GM19239 (cell line): ENCODE measurements at places on chromosomes 1 and 21.
A peak's percentile ranks its signal among the peaks of the same experiment; 100 is the strongest.

DNA sequence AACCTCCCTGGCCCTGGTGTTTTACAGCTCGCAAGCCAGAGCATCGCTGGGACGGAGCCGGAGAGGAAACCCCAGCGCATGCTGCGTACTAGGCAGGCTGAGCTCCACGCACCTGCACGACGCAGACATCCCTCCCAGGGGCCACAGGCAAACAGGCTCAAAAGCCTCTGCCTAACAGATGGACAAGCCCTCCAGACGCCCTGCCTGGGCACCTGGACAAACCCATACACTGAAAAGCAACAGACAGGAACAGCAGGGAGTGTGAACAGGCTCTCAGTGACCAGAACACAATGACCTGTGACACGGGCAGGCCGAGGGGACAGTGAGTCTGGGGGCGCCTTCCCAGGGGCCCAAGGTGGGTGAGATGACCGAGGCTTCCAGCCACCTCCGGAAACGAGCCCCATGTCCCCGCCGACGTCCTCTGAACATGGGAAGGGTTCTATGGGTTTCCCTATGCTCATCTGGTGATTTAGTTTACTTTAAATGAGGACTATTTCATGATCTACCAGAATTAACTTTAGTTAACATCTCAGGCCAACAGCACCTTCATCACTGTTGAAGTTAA lies 40.3 kb downstream of the NPHP4 start:
- DNase-seq: no peak

DNA sequence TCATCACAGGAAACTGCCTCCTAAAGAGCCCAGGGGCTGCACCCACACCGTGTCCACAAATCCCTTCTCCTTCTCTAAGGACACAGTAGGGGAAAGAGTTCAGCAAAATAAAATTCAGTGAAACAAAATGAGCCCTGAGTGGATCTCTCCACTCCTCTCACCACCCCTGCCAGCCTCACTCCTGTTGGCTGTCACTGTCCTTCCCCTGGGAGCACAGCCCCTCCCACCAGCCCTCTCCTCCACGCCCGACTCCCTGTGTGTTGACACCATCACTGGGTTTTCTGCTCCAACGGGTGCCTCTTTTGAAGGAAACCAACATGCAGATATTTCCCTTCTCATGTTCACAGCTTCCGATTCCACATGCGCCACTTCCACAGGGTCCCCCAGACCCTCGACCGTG lies 356.2 kb downstream of the AJAP1 start:
- DNase-seq: no peak

GRCh38 chr1:199612976-199613774 lies 414.3 kb upstream of the NR5A2 start:
- no peak for DNase-seq

DNA sequence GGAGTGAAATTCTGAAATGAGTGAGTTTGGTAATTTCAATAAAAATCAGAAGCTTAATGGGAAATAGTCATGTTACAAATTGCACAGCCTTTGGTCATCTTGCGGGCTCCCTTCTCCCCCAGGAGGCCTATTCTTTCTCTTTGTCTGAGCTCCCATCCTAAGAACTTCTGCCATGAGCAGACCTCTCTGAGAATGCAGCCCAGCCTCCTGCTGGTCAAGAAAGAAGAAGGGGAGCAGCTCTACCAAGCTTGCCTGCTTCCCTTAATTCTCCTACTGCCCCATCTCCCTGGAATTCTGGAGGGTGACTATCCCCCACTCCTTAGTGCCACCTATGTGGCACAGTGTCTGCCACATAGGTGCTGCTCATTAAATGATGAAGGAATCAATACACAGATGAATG lies 300.7 kb upstream of the DAB1 start:
- no peak for DNase-seq

GRCh38 chr1:24506691-24507381 lies 4.2 kb downstream of the RCAN3 start:
- DNase-seq: no peak

GRCh38 chr1:159921251-159921650 lies 4.1 kb downstream of the TAGLN2 start:
- no peak for DNase-seq

DNA sequence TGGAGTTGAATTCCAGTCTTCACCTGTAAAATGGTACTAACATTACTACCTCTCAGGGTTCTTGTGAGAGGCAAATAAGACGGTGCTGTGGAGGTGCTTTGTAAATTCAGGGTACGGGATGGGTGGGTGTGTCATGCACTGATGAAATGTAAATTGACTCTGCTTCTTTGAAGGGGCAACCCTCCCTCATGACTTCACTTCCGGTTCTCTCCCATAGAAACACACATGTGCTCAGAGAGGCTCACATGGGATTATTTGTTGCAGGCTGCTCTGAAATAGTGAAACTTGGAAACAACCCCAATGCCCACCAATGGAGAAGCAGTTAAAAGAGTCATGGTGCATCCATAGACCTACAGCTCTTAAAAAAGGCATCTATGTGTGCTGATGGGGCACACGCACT lies 44.9 kb upstream of the SCMH1 start:
- DNase-seq: no peak

DNA sequence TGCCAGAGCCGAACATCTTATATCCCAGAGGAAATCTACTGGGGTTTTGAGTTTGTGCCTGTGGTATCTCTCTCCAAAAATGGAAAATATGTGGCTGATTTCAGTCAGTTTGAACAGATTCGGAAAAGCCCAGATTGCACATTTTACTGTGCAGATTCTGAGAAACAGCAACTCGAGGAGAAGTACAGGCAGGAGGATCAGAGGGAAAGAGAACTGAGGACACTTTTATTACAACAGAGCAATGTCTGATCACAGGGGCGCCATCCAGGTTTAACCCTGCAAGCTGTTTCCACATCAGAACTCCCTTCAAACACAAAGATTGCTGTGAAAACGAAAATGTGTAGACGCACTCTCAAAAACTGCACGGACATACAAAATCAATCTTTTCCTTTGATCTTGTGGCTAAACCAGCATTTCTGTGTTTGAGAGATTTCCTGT lies 43.4 kb downstream of the KCNJ15 start:
- DNase-seq: no peak

- DNase-seq: no peak
These were observed 850 bp downstream of the SESN2 start for GRCh38 chr1:28259934-28260802.

DNA sequence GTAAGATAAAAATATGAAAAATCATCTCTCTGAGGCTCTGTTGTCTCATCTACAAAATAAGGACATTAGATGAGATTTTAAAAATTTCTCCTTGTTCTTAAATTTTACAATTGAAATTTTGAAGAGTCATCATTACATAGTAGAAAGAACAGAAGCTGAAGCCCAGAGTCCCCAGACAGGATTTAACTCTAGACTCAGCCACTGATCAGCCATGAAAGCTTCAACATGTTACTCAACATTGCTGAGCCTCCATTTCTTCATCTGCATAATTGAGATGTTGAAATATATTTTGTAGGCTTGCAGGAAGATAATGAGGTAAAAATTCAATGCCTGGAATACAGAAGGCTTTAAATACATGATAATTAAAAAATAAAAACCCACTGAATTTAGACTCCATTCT lies 633.3 kb downstream of the LMO4 start:
- no peak for DNase-seq

DNA sequence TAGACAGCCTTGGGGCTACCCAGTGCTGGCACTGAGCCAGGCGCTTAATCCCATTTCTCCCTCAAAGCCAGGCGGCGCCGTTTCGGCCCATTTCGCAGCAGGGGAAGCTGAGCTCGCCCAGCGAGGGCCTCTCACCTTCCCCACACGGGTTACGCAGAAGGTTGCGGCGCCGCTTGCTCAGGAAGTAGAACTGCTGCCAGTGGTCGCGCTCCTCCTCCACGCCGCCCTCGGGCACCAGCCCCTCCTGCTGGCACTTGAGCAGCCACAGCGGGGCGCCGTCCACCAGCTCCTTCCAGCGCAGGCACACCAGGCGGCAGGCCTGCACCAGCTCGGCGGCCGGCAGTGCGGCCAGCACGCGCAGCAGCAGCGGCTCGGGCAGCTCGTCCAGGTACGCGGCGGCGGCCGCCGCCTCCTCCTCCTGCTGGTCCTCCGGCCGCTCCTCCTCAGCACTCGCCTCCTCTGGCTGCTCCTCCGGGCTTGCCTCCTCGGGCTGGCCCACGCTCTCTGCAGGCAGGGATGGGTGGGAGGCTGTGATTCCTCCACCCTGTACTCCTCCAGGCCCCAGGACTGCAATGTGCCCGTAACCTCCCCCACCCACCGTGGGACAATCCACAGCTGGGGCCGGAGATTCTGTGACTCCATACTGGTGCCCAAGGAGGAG lies 3.8 kb downstream of the FBXO2 start:
- peak; percentile 59 for DNase-seq

DNA sequence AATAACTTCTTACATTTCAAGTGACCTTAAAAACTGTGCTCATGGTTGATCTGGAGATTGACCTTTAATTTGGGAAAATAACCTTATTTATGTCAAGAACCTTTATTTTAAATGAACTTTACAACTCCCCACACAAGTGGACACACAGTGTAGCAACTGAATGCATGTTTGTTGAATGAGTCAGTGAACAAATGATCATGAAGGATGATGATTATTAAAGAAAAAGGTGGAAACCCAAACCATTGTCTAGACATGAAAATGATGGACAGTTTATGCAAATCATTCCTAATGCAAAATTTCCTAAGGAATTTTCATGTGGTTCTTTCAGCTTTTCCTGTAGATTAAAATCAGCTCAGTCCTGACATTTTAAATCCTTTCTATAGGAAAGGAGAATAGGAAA lies 439.8 kb upstream of the RUNX1 start:
- DNase-seq: no peak

- DNase-seq: no peak
These were observed 39.2 kb downstream of the MAB21L3 start for GRCh38 chr1:116150368-116150767.

DNA sequence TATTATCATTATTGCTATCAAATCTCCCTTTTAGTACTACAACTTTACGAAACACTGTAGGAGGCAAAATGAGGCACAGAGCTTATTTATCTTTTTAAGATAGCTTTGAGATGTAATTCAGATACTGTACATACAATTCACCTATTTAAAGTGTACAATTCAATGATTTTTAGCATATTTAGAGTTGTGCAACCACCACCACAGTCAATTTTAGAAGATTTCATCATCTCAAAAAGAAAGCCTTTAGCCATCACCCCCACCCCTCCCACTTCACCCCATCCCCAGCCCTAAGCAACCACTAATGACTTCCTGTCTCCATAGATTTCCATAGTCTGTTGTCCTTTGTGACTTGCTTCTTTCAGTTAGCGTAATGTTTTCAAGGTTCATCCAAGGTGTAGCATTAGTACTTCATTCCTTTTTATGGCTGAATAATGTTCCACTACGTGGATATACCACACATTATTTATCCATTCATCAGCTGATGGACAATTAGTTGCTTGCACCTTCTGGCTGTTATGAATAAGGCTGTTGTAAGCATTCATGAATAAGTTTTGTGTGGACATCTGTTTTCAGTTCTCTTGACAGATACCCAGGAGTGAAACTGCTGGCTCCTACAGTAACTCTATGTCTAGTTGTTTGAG lies 9.4 kb upstream of the CAPN9 start:
- DNase-seq: no peak

- DNase-seq: no peak
These were observed 424.5 kb downstream of the USP25 start for GRCh38 chr21:16154321-16154720.

DNA sequence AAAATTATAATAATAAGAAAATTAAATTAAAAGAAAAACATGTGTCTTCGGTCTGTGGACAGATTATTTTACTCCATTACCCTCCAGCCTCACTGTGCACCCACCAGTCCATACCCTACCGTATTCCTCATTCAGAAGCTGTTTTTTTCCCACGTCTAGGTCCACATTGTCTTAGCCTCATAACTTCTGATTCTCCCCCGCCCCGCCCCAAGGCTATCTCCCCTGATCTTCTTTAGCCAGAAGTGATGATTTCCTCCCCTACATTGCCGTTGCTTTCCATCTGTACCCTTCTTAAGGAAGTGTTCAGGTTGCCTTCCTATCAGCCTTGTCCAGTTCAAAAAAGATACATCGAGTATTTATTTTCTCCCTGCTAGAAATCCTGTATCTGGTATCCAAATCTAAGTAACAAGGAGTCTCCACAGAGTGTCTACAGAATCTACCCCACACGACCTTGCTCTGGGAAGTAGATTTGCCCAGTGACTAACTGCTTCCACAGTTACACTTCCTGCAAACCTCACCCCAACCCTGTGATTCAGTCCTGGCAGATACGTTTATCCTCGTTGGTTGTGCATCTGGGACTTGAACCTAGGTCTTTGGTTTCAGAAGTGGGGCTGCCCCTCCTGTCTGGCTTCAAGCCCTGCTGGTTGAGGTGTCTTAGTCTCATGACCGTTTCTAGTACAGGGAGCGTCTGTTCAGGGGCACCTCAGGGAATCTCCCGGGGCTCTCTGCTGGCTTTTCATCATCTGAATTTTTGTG lies 470.2 kb downstream of the CAMTA1 start:
- no peak for DNase-seq

- no peak for DNase-seq
These were observed 198.1 kb downstream of the SLC35F3 start for GRCh38 chr1:234102583-234102982.

DNA sequence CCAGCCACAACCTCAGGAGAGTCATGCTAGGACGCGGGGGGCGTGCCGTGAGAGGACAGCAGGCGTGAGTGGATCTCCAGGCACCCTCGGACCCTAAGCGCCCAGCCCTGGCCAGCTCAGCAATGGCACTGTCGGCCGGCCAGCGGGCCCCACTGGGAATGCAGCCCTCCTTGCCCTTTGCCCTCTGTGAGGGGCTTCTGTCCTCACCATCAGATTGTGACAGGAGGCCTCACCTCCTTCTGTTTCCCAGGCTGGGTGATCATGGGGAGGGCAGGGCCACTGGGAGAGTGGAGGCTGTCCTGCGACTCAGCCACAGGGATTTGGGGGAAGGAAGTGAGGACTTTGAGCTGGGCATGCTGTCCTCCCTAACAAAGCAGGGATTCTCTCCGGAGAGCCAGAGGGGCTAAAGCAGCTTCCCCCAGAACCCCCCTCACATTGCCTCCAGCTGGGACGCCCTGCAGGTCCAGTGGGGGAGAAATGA lies 6.6 kb upstream of the LRRC3 start:
- no peak for DNase-seq

- DNase-seq: no peak
These were observed 12.6 kb downstream of the KIAA0040 start for GRCh38 chr1:175179837-175180590.

- no peak for DNase-seq
These were observed 42.5 kb downstream of the UTP25 start for GRCh38 chr1:209870151-209870831.

DNA sequence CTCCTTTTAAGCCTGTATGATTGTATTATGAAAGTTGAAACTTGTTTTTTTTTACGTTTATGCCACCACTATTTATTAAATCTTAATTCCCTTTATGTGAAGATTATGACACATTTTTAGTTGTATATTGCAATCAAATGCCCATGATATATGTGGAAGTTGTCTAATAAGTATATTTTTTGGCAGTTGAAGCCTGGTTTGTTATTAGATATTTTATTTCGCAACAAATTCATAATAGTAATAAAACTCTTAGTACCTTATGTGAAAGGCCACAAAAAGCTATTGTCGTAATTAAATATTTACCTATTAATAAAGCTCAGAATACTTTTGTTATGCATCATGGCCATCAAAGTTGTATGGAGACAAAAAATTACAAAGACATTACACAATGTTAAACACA lies 386.8 kb downstream of the NCAM2 start:
- no peak for DNase-seq

GRCh38 chr1:16090076-16090826 lies 16.8 kb upstream of the FAM131C start:
- DNase-seq: no peak
